Stimulated activated CD8-positive, alpha-beta memory T cell treated with anti-CD3 and anti-CD28 coated beads, Interleukin-7, amount 100 ng/mL, for 1 hour (primary cell): ENCODE measurements at places on chromosomes 3 and 15.

DNA sequence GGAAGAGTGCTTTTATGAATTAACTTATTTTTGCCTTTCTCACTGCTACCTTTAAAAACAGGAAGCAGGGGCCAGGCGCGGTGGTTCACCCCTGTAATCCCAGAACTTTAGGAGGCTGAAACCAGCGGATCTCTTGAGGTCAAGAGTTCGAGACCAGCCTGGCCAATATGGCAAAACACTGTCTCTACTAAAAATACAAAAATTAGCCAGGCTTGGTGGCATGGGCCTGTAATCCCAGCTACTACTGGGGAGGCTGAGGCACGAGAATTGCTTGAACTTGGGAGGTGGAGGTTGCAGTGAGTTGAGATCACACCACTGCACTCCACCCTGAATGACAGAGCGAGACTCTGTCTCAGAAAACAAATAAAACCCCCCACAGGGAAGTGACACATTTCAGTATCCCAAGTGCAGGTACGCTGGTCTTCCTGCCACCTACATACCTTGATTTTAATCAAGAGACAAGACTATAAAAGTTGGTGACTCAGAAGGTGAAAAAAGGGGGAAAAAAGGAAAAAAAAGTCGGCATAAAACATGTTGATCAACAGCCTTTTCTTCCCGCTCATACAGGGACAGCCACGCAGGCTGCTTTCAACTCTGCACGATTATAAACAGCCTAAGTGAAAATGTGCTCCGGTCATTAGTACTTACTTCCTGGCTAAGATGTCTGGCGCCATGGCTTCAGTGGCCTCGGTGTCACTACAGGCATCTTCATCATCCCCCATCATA lies 18.8 kb downstream of the PPP1R2 start:
- DNase-seq = no peak

DNA sequence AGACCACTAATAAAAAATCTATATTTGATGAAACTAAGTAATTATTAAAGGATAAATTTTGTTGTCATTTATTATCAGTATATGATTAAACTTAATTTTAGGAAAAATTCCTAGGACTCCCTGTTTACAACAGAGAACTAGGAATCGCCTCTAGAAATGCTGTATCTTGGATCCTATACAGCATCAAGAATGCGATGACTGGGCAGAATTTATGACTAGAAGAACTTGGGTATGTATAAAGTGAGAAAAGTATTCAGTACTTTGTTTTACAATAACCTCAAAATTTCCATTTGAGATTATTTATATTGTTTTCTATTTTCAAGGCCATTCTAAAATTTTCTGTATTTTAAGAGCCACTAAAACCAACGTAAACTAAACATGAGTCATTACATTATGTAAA lies 82.3 kb upstream of the AGTR1 start:
- DNase-seq = no peak

DNA sequence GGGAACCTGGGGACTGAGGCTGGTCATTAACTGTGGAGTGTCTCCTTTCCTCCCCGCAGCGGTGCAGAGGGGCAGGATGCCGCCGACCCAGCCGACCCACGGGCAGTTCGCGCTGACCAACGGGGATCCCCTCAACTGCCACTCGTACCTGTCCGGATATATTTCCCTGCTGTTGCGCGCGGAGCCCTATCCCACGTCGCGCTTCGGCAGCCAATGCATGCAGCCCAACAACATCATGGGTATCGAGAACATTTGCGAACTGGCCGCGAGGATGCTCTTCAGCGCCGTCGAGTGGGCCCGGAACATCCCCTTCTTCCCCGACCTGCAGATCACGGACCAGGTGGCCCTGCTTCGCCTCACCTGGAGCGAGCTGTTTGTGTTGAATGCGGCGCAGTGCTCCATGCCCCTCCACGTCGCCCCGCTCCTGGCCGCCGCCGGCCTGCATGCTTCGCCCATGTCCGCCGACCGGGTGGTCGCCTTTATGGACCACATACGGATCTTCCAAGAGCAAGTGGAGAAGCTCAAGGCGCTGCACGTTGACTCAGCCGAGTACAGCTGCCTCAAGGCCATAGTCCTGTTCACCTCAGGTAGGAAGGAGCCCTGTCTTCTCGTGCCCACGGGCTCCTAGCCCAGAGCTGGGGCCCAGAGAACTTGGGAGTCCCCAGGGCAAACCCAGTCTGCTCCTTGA lies 3.7 kb downstream of the NR2F2 start:
- no peak for DNase-seq

- DNase-seq = no peak
Measured at GRCh38 chr15:90174140-90174875, 26.8 kb upstream of the SEMA4B start.

DNA sequence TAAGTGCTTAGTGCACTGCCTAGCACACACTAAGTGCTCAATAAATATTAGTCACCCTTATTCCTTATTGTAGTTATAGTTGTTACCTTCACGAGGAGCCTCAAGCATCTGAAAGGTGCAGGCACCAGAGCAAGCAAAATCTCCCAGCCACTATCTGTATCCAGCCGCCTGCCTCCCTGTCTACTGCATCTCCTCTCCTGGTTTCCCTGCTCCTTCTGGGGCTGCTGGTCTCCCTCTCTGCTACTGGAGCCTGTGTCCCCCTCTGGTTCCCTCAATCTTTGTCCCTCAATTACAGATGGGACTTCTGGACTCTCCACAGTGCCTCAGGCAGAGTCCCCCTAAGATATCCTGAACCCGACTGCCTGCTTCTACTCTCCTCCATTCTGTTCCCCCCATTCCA lies 18.8 kb downstream of the MYL3 start:
- DNase-seq = no peak

DNA sequence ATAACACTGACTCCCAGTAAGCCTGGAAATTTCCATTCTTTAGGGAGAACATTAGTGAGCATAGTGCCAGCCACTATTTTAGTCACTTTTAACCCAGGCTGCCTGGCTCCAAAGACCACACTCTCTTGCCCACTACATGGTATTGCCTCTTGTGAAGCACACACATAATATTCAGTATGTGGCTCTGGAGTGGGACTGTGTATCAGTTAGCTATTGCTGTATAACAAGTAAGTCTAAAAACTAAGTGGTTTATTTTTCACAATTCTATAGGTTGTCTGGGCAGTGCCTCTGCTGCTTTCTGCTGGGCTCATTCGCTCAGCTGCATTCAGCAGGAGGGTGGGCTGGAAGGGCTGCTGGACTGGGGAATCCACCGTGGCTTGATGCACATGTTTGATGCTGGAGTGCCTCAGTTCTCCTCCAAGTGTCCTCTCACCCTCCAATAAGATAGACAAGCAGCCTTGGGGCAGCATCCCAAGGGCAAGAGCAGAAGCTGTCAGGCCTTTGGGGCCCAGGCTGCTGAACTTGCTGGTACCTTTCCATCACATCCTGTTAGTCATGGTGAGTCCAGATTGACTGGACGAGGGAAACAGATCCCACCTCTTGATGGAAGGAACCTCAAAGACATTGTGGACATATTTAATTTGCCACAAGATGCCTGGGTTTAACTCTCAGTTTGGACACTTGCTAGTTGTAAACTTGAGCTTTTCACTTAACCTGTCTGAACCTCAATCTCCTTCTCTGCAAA lies 66.6 kb upstream of the TLE3 start:
- no peak for DNase-seq

DNA sequence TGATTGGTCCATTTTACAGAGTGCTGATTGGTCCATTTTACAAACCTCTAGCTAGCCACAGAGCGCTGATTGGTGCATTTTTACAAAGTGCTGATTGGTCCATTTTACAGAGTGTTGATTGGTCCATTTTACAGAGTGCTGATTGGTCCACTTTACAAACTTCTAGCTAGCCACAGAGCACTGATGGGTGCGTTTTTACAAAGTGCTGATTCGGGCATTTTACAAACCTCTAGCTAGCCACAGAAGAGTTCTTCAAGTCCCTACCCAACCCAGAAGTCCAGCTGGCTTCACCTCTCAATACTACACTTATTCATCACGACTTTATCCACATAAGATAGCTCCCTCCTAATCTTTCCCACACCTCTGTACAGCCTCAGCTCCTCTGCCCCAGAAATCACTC lies 899.8 kb downstream of the TUSC7 start:
- DNase-seq = no peak

DNA sequence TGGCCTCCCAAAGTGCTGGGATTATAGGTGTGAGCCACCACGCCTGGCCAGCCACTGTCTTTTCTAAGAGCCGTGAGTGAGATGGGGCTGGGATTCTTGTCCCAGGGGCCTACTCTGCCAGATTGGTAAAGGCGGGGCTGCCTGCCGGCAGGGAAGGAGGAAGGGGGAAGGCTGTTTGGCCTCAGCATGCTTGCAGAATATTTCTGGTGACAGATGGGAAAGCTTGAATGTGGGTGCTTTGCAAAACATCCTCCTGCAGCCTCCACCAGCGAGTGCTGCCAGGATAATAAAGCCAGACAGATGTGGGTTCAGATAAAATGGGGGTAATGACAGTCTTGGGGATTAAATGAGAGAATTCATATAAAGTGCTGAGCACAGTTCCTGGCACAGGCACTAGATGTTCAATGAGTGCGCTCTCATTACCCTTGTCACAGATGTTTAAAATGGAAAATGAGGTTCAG lies 19.8 kb upstream of the ACOX2 start:
- no peak for DNase-seq

GRCh38 chr3:188687389-188687788 lies 484.4 kb upstream of the TPRG1 start:
- DNase-seq = no peak

GRCh38 chr3:181694805-181695660 lies 16.7 kb upstream of the SOX2 start:
- no peak for DNase-seq

DNA sequence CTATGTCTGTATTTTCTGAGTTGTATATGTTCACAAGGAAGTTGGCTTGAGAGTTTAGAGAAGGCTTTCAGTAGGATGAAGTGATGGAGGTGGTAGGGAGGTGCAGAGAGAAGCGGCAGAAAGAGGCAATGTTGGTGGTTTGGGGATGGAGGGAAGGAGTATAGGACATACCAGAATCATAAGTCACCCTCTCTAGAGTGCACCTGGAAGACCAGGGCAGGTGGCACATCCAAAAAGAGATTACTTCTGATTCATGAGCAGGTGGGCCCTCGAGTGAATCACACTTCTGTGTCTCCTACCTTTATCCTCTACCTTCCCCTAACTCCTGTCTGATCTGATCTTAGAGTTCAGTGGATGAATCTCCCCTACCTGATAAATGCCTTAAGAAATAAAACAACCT lies 41.8 kb upstream of the MRPL3 start:
- DNase-seq = no peak

- DNase-seq = no peak
Measured at GRCh38 chr3:1275495-1275894, 182.7 kb downstream of the CNTN6 start.

DNA sequence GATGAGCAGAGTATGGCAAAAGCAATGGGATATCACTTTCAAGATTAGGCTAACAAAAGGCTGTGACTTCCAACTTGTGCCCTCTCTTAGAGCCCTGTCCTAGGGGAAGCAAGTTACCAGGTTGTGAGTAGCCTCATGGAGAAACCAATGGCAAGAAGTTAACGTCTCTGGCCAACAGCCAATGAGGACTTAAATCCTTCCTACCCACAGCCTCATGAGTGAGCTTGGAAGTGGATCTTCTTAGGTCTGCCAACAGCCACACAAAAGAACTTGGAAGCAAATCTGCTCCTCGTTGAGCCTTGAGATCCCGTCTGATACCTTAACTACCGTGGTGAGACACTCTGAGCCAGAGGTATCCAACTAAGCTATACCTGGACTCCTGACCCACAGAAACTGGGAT lies 5.7 kb downstream of the NME9 start:
- no peak for DNase-seq

- DNase-seq = no peak
Measured at GRCh38 chr3:79314544-79314943, 453.3 kb downstream of the ROBO1 start.

DNA sequence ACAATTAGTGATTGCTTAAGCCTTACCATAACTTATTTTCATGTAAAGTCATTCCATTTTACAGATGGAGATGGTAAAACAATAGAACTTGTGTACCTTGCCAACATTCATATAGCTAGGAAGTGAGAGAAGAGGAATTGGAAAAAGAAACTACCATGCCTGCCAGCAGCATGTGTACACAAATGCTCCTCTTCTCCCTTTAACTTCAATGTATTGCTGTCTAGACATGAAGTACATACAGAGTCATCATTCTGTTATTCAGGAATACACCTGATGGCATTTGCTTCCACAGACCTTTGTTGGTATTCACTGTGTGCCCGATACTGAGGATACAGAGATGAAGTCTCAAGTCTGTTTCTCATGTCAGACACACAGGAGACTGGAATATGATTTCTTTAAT lies 7.1 kb upstream of the TMEM207 start:
- DNase-seq = no peak

- DNase-seq = no peak
Measured at GRCh38 chr15:85874236-85874635, 79.5 kb upstream of the KLHL25 start.

- DNase-seq = no peak
Measured at GRCh38 chr3:53585627-53586026, 91.2 kb downstream of the CACNA1D start.

DNA sequence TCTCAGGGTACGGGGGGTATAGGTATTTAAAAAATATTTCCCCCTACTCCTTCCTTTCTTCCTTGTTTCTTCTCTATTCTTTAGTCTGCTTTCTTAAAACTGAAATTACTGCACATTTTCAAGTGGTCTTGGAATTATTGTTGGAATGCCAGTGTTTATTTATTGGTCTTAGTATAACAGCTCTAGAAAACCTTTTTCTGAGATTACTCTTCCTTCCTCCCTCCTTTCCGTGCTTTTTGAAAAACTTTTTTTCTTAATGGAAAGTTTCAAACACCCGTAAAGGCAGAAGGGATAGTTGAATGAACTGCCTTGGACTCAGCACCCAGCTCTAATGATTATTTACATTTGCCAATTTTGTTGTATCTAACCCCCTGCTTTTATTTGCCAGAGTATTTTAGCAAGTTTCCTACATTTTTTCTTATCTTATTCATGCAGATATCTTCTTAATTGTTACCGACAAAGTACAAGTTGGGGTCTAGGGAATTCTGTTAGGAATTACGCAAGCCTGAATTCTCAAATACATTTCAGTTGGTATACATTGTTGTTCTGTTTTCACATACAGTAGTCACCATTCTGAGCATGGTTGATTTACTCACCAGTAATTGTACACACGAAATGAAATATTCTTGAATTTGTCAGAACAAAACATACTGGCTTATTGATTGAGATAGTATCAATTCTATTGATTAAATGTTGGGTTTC lies 36.2 kb downstream of the KAT2B start:
- DNase-seq = no peak

- DNase-seq = no peak
Measured at GRCh38 chr15:96020133-96020532, 310.4 kb upstream of the NR2F2 start.

DNA sequence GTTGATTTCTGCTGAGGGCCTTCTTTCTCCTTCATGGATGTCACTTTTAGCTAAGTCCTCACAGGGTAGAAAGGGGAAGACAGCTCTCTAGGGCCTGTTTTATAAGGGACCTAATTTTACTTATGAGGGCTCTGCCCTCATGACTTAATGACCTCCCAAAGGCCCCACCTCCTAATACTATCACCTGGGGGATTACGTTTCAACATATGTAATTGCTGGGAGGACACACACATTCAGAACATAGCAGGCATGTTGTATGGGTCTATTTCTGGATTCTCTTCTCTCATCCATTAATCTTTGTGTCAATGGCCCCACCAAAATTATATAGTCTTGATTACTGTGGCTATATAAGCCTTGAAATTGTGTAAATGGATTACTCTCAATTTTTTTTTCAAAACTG lies 255.0 kb downstream of the CLSTN2 start:
- no peak for DNase-seq

GRCh38 chr3:45497963-45498362 lies 96.6 kb upstream of the LIMD1 start:
- DNase-seq = peak; percentile 2

- DNase-seq = no peak
Measured at GRCh38 chr3:43921056-43921648, 230.4 kb downstream of the ABHD5 start.

GRCh38 chr3:161197855-161198850 lies 23.0 kb upstream of the NMD3 start:
- no peak for DNase-seq
